AG08396 (cell line): ENCODE measurements at places on chromosomes 1 and 21.

GRCh38 chr1:89866568-89866967, 45.7 kb downstream of the LRRC8D start:
- DNase-seq: no peak

DNA sequence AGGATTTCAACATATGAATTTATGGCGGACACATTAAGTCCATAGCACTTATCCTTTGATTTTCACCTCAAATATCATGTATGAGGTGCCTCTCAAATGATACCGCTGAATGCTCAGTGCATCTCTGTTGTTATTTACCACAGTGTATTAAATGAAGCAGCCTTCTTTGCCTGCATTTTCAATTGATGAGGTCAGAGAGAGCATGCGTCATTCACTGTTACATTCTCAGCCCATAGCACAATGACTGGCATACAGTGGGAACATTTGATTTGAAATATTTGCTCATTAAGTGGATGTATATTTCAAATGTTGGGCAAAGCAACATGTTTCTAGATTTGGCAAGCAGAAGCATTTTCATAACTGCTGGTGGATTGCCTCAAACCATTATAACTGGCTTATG, 45.7 kb downstream of the LRRC7 start:
- DNase-seq: no peak

DNA sequence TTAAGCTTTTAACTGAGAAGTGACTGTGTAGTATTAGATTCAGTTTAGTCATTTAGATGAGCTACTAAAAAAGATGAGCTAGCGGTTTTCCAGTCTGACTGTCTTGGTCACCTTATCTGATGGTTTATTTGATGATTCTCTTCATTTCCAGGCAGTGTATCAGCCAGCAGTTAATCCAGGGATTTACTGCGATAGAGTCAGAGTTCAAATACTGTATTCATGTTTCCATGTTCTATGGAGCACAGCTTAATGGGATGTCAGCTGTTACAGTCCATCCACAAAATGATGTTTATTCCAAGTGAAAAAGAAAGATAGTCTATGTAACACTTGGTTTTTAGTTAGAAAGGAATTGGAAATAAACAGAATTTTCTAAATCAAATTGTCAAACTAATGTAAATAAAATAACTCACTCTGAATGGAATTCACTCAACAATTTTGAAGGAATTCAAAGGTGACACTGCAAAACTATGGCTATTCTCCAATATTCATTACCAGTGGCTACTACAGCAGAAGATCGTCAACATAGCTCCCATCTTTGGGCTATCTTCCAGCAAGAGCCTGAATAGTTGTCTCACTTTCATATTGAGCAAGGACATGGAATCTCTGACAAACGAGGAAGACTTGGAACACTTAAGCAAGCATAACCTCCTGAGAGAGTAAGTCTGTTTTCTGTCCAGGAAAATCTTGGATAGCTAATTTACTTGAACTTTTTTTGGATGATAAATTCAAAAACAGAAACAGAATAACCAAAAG, 54.6 kb upstream of the DPT start:
- no peak for DNase-seq

DNA sequence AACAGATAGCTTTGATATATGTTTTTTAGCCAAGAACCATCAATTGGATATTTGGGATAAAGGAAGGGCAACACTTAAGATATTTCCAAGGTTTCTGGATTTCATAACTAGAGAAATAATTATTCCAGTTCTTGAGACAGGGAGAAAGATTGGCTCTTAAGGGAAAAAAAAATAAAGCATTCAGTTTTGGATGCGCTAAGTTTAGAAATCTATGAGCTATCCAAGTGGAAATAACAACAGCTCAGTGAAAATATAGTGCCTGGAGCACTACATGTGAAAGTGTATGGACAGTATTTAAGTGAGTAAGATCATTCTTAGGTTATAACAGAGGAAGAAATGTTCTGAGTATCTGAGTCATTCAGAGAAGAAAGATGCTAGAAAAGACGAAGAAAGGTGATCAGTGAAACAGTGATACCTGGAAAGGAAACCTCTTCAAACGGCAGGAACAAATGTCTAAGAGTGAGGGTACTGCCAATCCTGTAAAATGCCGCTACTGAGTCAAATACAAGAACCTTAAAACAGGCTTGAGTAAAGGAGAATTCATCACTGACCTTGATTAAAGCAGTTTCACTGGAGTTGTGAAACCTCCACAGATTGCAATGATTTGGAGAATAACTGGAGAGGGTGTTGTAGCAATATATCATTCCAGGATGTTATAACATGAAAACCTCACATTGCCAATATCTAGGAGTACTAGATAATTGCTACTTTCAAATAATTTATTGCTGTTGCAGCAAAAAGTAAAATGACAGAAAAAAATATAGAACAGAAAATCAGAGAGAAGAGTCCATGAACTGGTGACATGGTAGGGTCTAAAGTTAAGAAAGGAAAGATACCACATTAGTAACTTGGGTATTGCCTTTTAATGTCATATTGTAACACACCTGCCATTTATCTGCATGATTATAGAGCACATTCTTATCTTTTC, 482.1 kb upstream of the RGS18 start:
- DNase-seq: no peak

DNA sequence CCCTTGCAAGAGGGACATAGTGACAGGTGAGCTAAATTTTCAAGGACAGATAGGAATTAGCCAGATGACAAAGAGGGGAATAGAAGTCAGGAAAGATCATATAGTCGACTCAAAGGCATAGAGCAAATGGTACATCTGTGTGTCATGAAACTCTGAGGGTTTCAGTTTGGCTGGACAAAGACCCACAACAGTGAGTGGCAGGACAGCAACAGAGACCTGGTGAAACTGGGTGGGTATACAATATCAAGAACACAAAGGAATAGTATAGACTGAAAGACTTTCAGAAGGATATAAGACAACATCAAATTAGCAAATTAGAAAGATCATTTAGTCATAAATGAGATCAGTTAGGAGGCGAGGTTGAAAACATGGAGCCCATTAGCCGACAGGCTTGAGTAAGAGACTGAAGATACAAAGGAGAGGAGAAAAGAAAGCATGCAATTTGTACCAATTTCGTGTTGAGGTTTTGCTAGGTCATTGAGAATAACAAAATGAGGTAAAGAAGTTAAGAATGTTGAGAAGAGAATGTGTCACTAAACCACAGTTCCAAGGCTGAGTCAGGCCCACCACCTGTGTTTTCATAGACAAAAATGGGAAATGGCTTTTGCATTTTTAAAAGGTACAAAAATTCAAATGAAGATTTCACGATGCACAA, 213.8 kb downstream of the HHIPL2 start:
- DNase-seq: peak; percentile 29

DNA sequence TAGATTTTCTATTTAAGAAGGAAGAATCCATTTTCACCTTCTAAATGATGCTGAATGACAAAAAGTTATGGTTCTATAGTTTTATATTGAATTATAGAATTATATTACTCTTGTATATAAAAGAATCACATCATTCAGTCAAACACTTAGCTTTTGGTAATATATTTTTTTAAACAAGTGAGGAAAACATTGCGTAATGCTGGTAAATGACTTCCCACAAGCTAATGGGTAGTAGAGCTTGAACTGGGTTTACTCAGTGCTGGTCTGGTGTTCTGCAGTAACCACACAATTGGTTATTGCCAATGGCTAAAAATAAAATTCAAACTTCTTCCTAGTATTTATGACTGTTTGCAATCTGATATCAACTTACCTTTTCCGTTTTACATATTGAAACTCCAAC, 10.6 kb upstream of the GIPC2 start:
- no peak for DNase-seq

DNA sequence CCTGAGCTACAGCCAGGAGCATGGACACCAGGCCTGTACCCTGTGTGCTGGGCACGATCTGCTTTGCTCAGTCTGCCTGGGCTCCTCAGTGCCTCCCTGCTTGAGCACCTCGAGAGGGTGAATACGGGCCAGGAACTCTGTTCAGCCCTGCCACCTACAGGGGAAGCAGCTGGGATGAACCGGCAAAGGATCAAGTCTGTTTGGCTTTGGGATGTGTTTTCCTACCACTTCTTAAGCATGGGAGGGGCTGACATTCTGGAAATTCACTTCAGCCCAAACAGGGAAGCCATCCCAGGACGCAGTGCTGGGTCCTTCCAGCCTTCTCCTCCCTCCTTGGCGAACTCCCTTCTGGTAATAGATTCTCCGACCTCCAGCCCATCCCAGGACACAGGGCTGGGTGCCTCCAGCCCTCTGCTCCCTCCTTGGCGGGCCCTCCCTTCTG, 55.8 kb upstream of the SELENON start:
- peak; percentile 78 for DNase-seq

- peak; percentile 43 for DNase-seq
These were observed 32.1 kb upstream of the KCNE1 start for GRCh38 chr21:34544032-34544496.

- no peak for DNase-seq
These were observed 2065.7 kb downstream of the MRPL39 start for GRCh38 chr21:23541571-23541970.

DNA sequence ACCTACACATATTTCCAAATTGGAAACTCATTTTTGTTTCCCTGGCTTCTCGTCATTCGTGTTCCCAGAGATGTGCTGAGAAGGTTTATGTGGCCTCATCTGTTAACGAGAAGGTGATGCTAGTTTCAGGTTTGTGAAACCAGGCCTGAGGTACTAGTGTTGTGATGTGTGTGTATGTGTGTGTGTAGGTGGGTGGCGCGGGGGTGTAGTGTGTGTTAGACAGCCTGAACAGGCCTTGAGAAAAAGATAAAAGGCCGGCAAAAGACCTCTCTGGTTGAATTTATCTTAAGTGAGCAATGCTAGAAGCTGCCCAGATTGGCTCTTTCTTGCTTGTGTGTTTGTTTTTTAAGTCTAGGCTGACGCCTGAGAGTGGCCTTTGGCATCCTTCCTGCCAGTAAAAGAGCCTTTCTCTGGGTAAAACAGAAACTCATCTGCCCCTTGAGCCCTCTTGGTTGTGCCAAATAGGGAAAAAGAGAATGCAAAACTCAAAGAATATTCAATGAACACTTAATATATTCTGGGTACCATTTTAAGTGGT, 65.8 kb upstream of the HSD17B7 start:
- DNase-seq: no peak

DNA sequence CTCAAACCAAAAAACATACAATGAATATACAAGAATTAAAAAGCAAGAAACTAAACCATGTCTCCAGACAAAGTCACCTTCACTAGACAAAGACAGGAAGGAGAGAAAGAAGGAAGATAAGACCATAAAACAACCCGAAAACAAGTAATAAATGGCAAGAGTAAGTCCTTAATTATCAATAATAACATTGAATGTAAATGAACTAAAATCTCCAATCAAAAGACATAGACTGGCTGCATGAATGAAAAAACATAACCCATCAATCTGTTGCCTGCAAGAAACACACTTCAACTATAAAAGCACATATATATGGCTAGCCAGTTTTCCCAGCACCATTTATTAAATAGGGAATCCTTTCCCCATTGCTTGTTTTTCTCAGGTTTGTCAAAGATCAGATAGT, 100.8 kb upstream of the SAMSN1 start:
- DNase-seq: no peak

DNA sequence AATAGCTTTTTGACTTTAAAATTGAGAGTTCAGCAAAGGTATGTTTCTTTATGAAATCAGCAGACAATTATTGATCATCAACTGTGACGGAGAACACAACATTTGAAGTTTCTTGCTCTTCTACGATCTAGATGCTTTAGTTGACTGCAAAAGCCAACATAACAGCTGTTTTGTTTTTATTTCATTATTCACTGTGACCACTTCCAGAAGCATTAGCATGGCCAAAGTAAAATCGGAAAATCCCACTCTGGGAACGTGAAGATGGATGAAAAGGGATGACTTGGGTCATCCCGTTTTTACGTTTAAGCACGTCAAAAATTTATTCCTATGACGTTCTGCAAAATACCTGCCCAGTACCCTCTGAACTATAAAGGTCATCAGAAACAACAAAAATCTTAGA, 833.0 kb upstream of the ADAMTS5 start:
- DNase-seq: no peak

GRCh38 chr1:94418664-94419655, 771 bp downstream of the ABCD3 start:
- DNase-seq: peak; percentile 43

DNA sequence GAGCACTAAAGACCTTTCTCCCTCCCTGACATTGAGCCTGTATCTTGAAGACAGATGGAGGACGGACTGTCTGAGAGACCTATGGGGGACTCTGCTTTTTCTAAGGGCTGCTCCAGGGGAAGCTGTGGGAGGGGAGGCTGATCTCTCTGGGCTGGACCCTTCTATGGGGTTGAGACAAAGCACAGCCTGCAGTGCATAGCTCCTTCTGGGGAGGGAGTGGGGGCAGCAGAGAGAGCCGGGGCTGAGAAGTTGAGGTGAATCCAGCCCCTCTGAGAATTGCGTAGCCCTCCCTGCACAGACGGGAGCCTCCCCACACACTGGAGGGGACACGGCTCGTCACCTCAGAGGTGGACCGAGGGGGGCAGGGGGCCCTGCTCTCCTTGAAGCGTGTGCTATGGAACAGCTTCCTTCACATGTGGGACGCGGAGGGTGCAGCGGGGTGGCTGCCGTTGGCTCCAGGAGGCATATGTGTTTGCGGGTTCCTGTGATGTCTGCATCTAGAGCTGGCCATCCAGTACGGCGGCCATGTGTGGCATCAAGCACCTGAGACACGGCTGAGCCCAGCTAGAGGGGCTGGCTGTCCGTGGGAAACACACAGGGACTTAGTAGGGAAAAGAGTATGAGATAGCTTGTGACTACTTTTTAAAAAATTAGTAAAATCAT, 299.1 kb downstream of the CAMTA1 start:
- DNase-seq: no peak

DNA sequence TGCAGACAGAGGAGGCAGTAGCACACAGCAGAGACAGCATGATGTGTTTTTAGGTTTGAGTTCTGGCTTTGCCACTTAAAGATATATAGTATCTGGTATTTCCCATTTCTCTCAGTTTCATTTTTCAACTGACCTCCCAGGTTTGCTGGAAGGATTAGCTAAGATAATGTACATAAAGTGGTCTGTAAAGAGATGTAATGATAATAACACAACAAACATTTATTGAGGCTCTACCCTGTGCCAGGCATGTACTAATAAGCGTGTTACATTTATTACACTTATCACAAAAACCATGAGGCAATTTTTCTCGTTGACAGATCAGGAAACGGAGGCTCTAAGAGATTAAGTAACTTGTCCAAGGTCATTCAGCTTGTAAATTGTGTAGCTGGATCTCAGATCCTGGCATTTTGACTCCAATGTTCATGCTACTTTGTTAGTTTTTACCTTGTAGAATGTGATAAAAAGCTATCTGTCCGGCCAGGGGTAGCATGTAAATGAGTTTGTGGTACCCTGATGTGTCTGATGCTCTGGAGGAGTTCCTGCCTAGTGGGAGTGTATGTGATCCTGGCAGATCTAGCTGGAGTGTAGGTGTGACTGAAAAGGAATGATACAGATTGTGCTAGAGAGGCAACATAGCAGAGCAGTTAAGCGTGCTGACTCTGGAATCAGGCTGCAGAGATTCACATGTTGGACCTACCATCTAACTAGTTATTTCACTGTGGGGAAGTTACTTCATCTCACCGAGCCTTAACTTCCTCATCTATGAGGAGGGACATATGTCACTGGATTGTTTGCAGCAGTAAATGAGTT, 146.6 kb downstream of the VPS13D start:
- no peak for DNase-seq

- no peak for DNase-seq
These were observed 2.8 kb upstream of the HPCAL4 start for GRCh38 chr1:39694026-39694425.
